ENCODE measurements at places on chromosomes 16 and 17.

- no peak for DNase-seq
Observed at GRCh38 chr17:15220785-15221184, 44.3 kb downstream of the PMP22 start.

- no peak for DNase-seq
Observed at GRCh38 chr17:73369111-73369521, 57.3 kb upstream of the CDC42EP4 start.

DNA sequence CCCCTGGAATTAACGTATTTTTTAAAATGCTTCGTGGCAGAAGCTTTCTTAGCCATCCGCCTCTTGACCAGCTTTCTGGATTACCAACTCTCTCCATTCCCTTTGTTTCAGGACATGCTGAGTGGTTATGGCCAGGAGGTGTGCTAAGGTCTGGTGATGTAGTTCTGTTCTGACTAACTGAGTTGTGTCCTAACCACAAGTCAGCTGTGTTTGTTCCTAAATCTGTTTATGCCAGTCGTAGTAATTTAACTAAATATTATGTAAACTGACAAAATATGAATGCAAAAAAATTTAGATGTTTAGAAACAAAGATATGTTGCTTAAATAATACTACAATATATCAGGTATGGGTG is 61.6 kb downstream of the MRTFB start:
- no peak for DNase-seq

DNA sequence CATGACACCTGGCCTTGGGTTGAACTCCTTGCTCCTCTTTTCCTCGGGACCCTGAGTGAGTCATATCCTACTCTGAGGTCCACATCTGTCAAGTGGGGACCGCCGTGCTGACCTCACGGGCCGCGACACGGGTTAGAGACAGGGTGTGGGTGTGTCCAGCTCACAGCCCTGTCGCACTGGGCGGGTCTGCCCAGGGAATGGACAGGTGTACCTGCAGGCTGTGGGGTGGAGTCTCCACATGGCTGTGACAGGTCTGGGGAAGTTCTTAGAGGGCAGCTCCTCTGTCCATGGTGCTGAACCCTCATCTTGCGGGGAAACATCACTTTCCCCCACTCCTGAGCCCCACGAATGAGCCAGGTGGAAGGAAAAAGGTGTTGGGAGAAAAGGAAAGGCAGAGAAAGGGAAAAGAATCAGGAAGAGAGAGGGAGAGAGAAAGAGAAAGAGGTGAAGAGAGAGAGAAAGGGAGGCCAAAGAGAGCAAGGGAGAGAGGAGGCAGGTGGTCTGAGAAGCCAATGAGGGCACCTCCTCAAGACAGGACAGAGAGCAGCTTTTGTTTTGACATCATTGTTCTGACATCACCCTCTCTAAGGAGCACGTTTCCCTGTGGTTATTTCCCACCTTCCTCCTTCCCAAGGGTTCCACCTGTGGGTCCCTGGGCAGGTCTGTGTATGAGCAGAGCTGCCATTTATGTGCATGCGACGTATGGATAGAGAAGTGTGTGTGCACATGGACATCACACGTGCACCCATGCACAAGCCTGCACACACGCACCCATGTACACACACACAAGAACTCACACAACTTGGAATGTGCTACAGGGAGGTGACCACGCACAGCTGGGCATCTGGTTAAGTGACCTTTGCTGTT is 32.6 kb upstream of the CBFA2T3 start:
- no peak for DNase-seq

DNA sequence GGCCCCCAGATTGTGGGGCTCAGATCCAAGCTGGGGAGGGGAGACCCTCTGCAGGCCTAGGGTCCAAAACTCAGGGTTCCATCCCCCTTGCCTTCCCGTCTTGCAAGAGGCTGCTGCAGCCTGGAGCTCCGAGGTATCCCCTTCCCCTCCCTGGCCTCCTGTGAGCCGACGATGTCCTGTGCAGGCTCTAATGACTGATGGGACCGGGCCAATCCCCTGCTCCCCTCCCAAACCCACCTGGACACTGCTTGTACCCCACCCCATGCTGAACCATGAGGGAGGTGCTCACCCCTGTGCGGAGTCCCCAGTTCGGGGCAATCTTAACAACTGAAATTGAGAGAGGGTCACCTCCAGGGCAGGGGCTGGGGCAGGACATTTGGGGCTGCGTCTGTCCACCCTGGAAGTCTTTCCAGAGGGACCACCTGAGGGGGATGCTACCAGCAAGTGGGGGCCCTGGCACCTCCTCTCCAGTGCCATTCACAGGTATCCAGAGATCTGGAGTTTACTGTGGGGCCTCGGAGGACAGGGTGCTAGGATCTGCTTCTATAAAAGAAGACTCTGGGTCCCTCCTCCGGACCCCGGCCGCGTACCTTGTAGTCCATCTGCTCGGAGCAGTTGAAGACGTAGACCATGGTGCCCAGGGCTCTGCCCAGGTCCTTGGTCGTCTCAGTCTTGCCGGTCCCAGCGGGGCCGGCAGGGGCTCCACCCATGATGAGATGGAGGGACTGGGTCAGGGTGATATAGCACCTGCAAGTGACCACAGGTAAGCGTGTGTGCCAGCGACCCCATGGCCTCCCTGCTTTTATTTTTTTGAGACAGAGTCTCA is 77.3 kb downstream of the DNAH17 start:
- no peak for DNase-seq

DNA sequence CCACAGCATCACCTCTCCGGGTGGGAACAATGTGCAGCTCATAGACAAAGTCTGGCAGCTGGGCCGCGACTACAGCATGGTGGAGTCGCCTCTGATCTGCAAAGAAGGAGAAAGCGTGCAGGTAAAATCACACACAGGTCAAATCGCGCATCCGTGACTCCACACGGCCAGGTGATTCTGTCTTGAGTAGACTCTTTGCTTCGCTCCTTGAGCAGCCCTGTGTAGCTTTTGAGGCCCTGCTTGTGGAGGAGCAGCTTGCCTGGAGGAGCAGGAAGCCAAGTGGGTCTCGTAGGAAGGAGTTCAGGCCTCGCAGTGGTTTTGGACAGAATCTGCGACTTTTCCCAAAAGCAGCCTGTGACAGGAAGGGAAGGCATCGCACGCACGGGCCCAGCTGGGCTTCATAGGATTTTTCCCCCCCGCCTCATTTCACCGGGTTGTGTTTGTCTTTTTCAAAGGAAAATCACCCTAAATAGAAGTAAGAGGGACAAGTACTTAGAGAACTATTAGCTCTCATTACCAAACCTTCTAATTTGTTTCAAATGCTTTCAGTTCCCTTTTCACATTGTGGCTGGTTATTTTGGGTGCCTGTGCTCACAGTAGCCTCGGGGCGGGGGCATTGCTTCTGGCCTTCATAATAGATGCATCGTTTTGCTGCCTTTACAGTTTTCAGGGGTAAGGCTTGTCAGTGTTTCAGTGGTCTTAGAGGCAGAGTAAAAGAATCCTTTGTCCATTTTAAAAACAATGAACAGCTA is 71.5 kb downstream of the SEC14L1 start:
- DNase-seq = no peak

All from omental fat pad (tissue), 4 donors.